Left ventricle myocardium superior (tissue), 1 donor: ENCODE measurements at places on chromosomes 12 and 14.
A peak's percentile ranks its signal among the peaks of the same experiment; 100 is the strongest.

DNA sequence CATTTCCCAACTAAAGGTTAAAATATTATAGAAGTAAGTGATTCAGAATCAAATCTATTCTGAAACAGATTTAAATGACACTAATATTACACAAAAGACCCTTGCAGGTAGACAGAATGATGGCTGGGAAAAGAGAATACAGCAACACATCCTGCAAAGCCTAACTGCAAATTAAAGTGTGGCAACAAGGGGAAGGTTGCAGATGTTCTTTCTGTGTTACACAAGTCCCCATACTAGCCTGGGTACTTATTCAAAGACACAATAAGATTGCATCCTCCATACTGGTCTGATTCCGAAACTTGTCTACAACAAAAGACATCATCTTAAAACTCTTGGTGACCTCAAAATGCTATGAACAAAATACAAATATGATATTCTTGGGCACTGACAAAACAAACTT, 50.5 kb downstream of the R3HDM2 start:
- DNase-seq: no peak

GRCh38 chr12:40688085-40688725, 4.0 kb upstream of the CNTN1 start:
- DNase-seq: no peak

DNA sequence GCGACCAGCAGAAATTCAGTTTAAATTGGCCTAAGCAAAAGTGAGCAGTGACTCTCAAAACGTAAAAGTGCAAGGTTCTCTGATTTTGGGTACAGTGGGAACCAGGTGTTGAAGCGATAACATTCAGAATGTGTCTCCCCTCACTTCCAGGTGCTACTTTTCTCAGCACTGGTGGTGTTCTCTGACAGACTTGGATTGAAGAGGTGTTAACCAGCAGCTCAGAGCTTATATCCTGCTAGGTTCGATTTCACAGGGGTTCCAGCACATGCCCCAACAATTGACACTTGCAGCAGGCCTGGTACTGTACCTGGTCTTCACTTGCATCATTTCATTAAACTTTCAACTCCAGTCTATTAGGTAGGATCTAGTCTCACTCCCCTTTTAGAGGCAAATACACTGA, 680.2 kb downstream of the VRK1 start:
- no peak for DNase-seq

GRCh38 chr12:17982556-17982955, 107.4 kb downstream of the RERGL start:
- DNase-seq: no peak

GRCh38 chr14:75142494-75142893, 15.6 kb upstream of the NEK9 start:
- DNase-seq: no peak

- DNase-seq: no peak
These were observed 75.6 kb downstream of the RIMBP2 start for GRCh38 chr12:130640496-130640895.

- DNase-seq: no peak
These were observed 24.2 kb upstream of the PTHLH start for GRCh38 chr12:27996761-27997160.

GRCh38 chr12:46965137-46965536, 114.3 kb upstream of the PCED1B start:
- DNase-seq: no peak

- DNase-seq: no peak
These were observed 42.2 kb upstream of the CAPRIN2 start for GRCh38 chr12:30796891-30797371.

- no peak for DNase-seq
These were observed 197.3 kb upstream of the CPNE8 start for GRCh38 chr12:39102474-39103209.

GRCh38 chr12:108308395-108309085, 30.6 kb downstream of the CMKLR1 start:
- peak; percentile 43 for DNase-seq
